ENCODE measurements at places on chromosomes 2 and 18.

- no peak for DNase-seq
Observed at GRCh38 chr2:152676461-152676860, 40.8 kb downstream of the PRPF40A start.

GRCh38 chr18:12443551-12443950 lies 35.8 kb downstream of the PRELID3A start:
- DNase-seq = no peak

- no peak for DNase-seq
Observed at GRCh38 chr2:27288610-27289009, 6.4 kb downstream of the TRIM54 start.

- no peak for DNase-seq
Observed at GRCh38 chr2:176122683-176123410, at the start of gene HOXD9. Gene HOXD9, plus strand, starts transcription at chr2:176122719. Its CDS starts 50 bp downstream, at chr2:176122769.

- no peak for DNase-seq
Observed at GRCh38 chr2:82428251-82428650, 2030.8 kb downstream of the SUCLG1 start.

DNA sequence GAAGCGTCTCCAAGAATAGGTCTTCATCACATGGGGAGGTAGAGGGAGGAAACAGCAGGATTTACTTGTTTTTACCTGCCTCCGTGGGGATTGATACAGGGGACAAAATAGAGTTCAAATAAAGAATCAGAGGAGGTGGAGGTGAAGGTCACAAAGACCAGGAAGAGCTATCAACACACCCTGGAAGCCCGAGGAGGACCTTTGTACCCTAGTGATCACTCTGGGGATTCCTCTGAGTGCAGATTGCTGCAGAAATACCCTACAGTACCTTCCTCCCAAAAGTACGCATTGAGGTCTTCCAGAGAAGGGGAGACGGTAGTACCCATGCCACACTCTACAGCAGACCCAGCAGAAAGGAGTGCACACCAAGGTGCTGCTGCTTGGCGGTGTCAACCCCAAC lies 44.9 kb downstream of the OSR1 start:
- DNase-seq = no peak

GRCh38 chr2:129752176-129752575 lies 227.3 kb upstream of the RAB6C start:
- DNase-seq = no peak
